ENCODE measurements at places on chromosomes 7 and 10.

- no peak for DNase-seq
These were observed 104.2 kb downstream of the FAM204A start for GRCh38 chr10:118237930-118238329.

GRCh38 chr7:88357294-88357693 lies 50.6 kb upstream of the STEAP4 start:
- no peak for DNase-seq

- DNase-seq, result no peak
These were observed 29.0 kb downstream of the ZNRF2 start for GRCh38 chr7:30313348-30313747.

DNA sequence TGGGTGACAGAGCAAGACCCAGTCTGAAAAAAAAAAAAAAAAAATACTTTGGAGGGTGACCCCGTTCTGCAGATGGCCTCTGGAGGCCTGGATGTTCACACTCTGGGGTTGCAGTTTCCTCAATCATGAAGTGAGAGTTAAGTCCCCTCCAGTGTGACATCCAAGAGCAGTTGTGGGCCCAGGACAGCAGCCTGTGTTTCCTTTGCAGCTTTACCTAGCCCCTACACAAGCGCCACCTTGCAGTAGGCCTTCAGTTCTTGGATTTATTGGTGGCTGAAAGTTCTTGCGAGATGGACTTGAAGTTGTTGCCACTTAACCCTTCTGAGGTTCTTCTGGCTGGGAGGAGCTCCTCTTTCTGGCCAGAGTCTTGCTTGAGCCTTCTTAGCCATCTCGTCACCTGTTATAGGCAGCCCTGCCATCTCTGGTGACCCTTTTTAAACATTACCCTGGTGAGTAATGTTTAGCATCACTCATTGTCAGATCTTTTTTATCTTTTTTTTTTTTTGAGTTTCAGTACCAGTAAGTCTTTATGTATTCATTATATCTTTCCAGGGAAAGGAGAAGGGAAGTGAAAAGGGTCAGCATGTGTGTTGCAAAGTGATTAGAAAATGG lies 3.4 kb upstream of the ACTR3C start:
- DNase-seq, result no peak

GRCh38 chr7:71615017-71615416 lies 483.1 kb downstream of the GALNT17 start:
- DNase-seq, result no peak

GRCh38 chr7:54888067-54888733 lies 129.2 kb upstream of the SEC61G start:
- DNase-seq, result no peak

DNA sequence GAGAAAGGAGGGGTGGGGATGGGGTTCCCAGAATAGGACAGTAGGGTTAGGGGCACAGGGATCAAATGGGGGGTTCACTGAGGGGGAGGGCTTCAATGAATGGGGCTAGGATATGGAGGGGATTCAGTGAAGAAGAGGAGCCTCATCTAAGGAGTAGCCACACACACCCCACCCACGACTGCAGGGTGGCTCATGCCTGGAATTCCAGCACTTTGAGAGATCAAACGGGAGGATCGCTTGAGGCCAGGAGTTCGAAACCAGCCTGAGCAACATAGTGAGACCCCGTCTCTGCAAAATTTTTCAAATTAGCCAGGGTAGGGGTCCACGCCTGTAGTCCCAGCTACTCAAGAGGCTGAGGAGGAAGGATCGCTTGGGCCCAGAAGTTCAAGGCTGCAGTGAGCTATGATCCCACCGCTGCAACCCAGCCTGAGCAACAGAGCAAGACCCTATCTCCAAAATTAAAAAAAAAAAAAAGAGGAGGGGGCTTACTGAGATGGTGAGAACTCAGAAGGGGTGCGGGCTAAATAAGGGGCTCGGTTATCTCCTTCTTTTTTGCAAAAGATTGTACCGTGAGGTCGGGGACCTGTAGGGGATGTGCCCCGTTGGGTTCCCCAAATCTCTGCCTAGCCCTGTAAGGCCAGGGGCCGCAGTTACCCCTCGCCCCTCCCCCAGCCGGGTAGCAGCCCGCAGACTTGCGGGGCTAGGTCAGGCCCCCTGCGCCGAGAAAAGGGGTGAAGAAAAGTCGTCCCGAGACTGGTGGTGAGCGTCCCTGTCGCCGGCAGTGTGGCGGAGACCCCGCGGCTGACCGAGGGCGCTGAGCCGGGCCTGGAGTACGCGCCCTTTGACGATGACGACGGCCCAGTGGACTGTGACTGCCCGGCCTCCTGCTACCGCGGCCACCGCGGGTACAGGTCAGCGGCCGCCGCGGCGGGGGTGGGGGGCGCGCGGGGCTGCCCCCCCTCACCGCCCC lies 43.1 kb upstream of the HSPB1 start:
- no peak for DNase-seq

GRCh38 chr10:123889821-123890220 lies 1.8 kb downstream of the CPXM2 start:
- DNase-seq, result no peak

DNA sequence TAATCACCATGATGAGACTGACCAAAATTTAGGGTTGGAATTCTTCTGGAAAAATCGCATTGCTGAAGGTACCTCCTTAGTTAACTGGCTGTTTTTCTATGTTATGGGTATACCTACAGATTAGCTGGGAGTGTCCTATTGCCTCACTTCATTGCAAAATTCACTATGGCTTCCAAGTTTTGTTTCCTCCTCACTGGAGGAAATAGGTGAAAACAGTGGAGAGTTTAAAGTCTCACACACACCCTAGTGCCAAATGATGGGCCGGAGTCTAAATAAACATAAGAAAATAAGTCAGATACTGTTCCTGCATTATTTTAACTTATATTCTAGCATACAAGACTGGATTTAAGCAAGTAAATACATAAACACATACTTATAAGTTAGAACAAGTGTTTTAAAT lies 98.2 kb downstream of the AHR start:
- no peak for DNase-seq

DNA sequence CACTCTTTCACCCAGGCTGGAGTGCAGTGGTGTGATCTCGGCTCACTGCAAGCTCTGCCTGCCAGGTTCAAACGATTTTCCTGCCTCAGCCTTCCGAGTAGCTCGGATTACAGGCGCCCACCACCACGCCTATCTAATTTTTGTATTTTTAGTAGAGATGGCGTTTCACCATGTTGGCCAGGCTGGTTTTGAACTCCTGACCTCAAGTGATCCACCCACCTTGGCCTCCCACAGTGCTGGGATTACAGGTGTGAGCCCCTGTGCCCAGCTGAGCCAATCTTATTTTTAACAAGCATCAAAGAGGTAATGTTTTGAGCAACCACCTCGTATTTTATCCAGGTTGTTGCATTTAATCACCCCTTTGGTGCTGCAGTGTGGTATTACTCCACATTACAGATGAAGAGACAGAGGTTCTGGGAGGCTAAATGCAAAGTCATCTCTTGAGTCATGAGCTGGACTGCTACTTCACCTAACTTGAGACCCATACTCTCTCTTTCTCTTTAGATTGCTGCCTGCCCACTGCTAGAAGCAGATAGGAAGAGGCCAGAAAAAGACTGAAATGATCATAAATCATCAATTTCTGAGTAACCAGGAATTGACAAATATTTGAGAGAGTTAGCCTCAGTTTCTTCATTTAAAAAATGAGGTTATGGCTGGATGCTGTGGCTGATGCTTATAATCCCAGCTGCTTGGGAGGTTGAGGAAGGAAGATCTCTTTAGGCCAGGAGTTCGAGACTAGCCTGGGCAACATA lies 116.2 kb downstream of the CAMK1D start:
- no peak for DNase-seq

GRCh38 chr7:22442187-22442881 lies 57.7 kb downstream of the STEAP1B start:
- DNase-seq, result no peak

DNA sequence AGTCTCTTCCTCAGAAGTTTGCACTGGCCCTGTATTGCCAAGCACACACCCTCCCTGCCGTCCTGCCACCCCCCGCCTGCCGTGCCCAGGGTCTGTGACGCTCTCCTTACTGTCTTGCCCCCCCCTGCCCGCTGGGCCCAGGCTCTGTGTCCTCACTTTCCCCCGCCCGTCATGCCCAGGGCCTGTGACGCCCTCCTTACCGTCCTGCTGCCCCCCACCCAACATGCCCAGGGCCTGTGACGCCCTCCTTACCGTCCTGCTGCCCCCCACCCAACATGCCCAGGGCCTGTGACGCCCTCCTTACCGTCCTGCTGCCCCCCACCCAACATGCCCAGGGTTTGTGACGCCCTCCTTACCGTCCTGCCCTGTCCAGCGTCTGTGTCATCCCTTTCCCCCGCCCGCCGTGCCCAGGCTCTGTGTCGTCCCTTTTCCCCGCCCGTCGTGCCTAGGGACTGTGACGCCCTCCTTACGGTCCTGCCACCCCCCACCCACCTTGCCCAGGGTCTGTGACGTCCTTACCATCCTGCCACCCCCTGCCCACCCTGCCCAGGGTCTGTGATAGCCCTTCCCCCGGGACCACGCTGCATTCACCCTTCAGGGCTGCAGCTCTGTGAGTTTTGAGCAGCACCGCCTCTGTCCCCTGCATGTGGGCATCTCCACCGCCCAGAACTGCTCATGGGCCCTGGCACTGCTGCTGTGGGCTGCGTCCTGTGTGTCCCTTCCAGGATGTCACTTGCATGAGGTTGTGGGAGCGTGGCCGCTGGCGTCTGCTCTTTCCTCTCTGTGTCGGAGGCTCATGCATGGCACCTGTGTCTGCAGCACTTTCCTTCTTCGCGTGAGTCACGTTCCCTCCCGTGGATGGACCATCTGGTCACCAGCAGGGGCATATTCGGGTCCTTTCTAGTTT lies 19.3 kb upstream of the PRKAR1B start:
- DNase-seq, result no peak

DNA sequence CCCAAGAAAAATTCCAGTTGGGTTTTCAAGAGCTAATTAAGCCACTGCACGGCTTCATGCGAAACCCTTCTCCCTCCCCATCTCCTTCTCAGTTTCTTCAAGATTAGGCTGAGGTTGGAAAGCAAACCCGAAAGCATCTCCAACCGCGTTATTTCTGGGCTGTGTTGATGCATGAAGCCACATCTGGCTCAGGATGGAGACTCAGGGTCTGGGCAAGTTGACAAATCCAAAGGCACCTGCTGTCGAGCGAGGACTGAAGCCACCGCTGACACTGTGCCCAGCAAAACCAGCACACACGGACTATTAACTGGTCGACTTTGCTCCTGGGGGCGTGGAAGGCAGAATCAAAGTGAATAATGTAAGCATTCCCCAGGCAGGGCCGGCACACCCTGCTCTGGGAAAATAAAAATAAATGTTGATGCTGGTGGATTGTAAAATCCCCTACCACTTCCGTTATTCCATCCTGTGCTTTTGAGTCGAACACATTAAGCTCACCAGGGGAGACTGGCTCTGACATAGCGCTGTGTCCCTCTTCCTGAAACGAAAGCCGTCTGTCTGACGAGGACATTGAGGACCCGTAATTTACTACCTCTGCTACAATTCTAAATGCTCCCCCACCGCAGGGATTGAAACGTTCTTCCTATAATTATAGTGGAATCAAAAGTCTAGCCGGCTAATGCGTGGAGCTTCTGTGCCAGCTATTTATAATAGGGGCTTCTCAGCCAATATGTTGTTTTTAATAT lies 269.8 kb downstream of the ADARB2 start:
- DNase-seq, result no peak

GRCh38 chr7:1864161-1864940 lies 194.3 kb downstream of the ELFN1 start:
- peak; percentile 33 for DNase-seq

DNA sequence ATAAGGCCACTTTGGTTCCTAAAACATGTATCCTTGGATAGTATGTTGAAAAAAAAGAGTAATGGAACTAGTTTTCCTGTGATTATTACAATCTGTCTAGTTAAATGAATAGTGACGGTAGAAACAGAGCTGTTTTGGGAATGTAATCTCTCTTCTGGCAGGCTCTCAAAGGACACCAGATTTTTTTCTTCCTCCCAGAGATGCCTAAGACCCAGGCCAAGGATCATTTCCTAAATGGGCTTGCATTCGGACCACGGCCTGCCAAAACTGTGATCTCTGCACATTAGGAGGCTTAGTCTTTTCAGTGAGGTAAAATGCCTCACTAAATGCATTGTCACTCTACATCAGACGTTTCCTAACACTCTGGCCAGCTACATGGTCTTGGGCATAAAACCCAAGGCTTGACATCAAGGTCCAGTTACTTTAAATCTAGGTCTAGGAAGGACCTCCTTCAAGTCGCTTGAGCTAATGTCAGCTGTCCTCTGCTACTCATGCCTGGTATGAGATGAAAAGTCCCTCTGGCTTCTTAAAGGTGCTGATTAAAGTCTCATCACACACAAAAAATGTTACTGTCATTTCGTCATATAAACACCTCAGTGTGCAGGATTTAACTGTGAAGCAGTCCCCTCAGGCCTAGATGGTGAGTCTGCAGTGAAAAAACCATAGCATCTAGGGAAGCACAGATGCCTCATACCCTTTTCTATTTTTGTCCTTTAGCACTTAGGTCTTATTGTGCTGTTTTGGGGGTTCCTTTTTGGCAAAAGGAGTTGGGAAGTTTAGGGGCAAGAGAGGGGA lies 47.7 kb downstream of the DLD start:
- no peak for DNase-seq

GRCh38 chr10:28020993-28021982 lies 22.4 kb upstream of the ODAD2 start:
- no peak for DNase-seq

DNA sequence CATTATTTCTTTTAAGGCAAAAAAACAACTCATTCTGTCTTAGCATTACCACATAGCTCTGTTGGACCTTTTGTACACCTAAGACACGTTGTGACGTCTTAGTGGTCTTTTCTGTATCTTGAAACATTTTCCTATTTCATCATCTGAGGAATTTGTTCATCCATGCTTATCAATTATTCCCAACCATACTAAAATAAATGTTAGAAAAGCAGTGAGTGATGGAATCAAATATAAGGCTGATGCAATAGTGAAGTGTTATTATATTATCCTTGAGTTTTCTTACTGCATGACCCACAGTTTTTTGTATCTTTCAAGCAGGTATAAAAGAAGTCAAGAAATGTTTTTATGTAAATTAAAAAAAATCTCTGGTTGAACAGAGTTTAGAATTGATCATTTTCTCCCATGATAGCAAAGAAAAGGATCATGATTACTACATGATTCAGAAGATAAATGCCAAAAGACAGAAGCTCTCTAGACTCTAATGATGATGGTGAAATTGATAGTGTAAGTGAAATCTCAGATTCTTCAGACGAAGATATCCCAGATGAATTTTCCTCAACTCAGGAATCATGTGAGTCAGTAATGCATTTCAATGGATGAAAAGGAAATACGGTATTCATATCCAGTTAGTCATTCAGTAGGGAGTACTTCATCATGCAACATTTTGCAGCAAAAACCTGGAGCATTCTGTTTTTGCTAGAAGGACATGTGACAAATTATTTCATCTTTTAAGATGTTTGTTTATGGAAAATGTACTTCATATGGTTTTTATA lies 51.4 kb downstream of the CELF2 start:
- DNase-seq, result no peak

Measured in NT2/D1 (cell line).